Suprapubic skin (tissue), 4 donors: ENCODE measurements at places on chromosomes 11 and 22. TPM values are rescaled to one million over a fixed set of nuclear protein-coding genes. Genes with fewer than 3 reads are reported as not detected.

DNA sequence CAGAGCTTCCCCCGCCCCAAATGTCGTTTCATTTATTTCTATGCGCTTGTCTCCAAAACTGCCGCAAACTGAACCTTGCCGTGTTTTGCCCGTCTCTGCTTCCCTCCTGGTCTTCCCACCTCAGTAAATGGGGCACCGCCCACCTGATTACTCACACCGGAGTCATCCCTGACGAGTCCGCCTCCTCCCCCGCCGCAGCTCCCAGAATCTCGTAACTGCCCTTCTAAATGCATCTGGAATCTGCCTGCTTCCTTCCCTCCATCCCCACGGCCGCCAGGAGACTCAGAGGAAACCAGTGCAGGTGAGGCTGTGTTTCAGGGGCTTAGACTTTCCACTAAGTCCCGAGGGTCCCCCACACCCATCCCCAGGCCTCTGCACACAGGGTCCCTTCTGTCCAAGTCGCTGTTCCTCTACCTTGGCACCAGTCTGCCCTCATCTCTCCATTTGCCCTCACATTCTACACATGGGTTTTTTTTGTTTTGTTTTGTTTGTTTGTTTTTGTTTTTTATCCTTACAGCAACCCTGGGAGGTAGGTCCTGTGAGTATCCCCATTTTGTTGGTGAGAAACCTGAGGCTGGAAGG, 62.6 kb upstream of the PHF21B start:
- no peak overlapping the region for H3K27ac ChIP-seq
- peaks cover 71% of the 10 kb centered on the region for H3K27me3 ChIP-seq
- H3K36me3 ChIP-seq: no peaks in the 10 kb centered on the region
- peaks cover 3% of the 10 kb centered on the region for H3K4me1 ChIP-seq

GRCh38 chr22:34161431-34162123, 241.3 kb upstream of the LARGE1 start:
- no peaks in the 10 kb centered on the region for H3K36me3 ChIP-seq
- DNase-seq: no peak
- no peak overlapping the region for H3K27ac ChIP-seq
- peaks cover 6% of the 10 kb centered on the region for H3K27me3 ChIP-seq
- H3K4me3 ChIP-seq: no peak overlapping the region

Gene DNAJC4
- total RNA-seq: 26.9 TPM

Gene MS4A12
- total RNA-seq: not detected
